ENCODE measurements at places on chromosomes 16 and 17.
A peak's percentile ranks its signal among the peaks of the same experiment; 100 is the strongest.

- DNase-seq = no peak
Measured at GRCh38 chr16:56506941-56507340, 12.9 kb downstream of the BBS2 start.

DNA sequence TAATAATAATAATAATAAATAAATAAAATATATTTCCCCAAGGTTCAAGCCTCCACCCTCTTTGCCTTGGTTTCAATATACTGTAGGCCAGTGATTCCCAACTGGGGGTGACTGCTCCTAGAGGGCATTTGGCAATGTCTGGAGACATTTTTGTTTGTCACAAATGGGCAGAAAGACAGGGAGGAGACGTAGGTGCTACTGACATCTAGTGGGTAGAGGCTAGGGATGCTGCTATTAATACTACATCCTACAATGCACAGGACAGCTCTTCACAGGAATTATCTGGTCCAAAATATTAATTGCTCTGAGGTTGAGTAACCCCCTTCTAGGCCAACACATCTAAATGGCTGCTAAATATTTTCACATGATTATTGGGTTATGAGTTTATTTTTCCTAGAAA lies 12.8 kb upstream of the PRR14 start:
- peak; percentile 49 for DNase-seq

- DNase-seq = no peak
Measured at GRCh38 chr17:6245301-6246177, 175.4 kb downstream of the WSCD1 start.

DNA sequence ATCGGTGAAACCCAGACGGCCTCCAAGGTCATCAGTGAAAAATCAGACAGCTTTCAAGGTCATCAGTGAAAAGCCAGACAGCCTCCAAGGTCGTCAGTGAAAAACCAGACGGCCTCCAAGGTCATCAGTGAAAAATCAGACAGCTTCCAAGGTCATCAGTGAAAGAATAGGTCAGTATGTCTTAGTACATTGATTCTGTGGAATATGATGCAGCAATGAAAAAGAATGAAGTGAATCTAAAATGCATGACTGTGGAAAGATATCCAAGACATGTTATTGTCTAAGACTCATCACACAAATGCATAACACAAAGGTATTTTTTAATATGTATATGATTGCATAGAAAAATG lies 72.5 kb downstream of the CMIP start:
- no peak for DNase-seq

DNA sequence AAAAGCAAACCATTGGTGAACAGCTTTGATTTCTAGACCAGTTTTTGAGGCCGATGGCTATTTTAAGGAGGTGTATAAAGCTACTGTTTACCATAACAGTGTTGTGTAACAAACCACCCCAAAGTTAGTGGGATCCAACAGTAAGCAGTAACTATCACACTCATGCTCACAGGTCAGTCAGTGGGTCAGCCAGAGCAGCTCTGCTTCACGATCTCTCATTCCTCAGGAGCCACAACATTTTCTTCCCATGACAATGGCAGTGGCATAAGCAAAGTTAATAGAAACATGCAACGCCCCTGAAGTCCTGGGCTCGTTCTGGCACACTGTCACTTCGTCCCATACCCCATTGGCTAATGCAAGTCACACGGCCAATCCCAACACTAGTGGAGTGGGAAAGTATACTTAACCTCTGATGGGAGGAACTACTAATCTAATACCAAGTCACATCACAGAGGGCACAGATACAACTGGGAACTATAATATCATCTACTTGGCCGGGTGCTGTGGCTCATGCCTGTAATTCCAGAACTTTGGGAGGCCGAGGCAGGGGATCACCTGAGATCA lies 28.0 kb upstream of the B4GALNT2 start:
- no peak for DNase-seq

DNA sequence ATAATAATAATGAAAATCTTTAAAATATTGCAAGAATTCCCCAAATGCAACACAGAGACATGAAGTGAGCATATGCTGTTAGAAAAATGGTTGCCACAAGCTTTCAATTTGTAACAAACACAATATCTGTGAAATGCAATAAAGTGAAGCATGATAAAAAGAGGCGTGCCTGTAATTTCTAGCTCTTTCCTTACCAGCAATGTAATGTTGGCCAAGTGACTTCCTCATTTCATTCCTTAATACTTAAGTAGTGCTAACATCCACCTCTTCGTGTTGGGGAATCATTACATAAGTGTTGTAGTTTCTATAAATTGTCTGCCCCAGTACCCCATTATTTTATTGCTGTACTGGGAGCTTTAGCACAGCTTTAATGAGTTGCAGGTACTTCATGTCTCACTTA lies 1192.0 kb upstream of the CDH8 start:
- DNase-seq = no peak

DNA sequence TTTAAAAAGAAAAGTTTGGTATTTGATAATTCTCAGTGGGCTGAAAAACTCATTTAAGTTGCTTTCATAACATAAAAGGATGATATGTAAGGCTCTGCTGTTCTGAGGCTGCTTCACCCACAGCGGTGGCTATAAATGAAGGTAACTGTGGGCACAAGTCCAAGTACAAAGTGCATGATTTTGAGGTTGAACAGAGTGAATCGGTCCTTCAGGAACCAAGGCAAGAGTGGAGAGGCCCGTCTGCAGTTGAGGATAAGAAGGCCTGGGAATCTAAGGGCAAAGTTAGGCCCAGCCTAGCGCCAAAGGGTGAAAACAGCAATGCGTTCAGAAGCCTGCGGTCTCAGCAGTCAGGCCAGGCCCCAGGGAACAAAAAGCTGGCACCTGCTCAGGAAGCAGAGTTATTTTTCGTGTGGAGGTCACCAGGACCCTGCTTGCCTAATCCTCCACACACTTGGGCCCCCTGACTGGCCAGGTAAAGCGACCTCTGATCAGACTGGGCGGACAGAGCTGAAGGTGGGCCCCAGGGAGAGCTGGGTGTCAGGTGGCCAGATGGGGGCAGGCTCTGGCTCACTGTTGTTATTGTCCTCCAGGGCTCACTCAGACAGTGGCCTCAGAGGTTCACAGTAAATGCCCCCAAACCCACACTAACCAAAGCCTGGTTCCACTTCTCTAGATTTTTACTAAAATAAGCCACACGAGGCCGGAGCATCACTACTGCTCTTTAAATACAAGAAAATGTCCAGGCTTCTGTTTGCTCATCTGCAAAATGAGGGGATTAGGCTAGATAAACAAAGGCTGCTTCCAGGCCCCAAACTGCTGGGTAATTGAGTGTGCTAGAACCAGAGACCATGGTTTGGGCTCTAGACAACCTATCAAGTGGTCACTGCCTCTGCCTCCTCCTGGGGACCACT lies 46.5 kb downstream of the TEX2 start:
- peak; percentile 27 for DNase-seq

- DNase-seq = no peak
Measured at GRCh38 chr17:74408262-74408661, 23.6 kb upstream of the GPRC5C start.

GRCh38 chr17:68248199-68248825 lies 469 bp downstream of the AMZ2 start:
- DNase-seq = peak; percentile 15

GRCh38 chr16:749010-749409 lies 8.2 kb upstream of the CIAO3 start:
- no peak for DNase-seq

DNA sequence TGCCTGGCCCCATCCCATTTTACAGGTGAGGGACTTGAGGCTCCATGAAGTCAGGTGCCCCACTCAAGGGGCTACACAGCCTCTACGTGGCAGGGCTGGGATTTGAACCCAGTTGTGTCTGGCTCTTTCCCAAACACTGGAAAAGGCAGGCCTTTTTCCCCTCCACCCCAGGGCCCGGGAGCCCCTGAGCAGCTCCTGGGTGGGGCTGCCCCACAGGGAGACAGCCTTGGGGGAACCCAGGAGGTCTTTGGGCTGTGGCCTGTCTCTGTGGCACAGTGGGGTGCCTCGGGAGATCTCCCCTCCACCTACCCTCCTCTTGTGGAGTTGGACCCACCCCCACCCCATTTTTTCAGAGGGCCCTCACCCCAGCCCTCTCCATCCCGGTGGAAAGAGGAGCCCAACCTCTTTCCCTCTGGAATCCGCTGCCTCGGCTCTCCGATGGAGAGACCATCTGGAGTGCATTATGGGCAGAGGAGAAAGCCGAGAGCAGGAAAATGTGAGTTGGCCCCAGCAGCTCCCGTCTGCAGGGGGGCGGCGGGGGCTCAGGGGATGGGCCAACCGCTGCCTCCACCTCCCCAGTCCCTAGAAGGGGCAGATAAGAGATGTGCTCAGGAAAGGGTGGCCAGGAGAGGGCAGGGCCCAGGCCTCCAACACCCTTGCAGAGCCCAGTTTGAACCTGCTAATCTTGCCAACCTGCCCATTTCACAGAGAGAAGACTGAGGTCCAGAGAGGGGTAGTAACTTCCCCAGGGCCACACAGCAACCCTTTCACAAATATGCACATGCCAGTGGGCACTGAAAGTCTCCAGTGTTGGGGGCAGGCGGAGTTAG lies 15.4 kb upstream of the TMEM92 start:
- DNase-seq = no peak

DNA sequence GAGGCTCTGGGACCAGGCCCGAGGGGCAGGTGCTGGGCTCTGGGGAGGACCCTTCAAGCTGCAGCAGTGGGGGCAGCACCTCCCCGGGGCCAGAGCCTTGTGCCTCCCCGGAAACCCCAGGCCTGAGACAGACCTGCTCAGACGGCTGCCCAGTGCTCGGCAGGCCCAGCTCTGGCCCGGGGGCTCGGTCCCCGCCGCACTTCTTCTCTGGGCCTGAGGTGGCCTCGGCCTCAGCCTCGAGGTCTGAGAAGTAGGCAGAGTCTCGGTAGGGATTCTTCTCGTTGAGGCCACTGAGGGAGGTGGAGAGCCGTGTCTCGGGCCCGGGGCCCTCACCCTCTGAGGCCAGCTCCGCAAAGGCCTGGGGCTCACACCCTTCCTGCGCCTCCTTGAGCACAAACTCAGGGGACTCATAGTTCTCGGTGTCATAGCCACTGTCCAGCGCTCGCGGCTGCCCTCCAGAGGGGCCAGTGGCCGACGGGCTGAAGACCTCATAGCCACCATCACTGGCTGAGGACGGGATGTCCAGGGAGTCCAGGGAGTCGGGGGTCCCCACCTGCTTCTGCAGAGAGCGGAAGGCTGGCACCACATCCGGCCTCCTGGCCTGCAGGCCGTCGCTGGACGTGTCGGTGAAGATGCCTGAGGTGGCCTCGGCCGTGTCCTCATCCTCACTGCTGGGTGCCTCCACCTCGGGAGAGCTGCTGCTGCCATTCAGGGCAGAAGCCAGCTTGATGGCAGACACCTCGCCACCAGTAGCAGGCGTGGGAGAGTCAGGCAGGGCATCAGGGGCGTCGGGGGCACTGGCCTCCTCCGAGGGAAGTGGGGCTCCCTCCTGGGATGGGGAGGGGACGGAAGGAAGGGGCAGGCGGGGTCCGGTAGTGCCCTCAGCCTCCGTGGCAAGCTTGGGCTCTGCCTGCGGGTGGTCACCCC lies 44.3 kb upstream of the PVALEF start:
- DNase-seq = no peak

DNA sequence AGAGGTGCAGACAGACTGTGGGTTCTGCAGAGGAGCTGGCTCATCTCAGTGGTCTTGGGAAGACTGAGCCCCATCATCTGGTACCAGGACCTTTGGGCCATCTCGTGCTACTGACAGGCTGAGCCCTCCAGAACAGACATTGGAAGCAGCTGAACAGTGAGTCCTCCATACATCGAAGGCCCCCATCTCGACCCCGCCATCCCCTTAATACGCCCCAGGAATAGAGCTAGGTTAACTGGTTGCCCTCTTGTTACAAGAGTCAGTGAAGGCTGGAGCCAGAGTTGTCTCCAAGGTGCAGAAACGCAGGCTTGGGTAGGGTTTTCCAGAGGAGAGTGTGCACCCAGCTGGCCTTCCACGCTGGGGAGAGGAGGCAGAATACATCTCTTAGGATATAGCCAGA lies 76.0 kb downstream of the N4BP1 start:
- DNase-seq = no peak

- DNase-seq = peak; percentile 2
Measured at GRCh38 chr16:50884066-50884860, 142.4 kb downstream of the CYLD start.

DNA sequence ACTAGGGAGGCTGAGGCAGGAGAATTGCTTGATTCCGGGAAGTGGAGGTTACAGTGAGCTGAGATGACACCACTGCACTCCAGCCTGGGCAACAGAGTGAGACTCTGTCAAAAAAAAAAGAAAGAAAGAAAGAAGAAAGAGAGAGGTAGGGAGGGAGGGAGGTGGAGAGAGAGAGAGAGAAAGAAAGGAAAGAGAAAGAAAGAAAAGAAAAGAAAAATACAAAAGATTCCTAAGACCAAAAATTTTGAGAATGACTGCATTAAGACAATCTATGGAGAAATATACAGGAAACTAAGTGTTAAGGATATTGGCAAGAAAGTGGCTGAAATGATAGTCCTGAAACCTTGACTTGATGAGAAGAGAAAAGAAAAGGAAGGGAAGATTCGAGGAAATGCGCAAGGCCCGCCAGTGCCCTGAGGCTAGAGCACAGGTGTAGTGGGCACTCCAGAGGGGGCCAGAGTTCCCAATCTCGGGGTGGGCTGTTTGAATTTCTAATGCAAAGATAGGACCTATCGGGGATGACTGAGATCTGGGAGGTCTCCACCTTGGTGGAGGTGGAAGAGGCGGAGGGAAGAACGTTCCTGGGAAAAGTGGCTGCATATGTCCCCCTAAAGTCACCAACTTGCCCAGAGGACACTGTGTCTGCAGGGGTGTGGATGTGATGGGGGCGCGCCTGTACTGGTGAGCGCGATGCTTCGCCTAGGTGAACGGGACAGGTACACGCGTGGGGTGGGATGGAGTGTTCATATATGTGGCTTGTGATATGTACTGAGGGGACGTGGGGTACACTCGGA lies 654 bp upstream of the SCNN1B start:
- no peak for DNase-seq

DNA sequence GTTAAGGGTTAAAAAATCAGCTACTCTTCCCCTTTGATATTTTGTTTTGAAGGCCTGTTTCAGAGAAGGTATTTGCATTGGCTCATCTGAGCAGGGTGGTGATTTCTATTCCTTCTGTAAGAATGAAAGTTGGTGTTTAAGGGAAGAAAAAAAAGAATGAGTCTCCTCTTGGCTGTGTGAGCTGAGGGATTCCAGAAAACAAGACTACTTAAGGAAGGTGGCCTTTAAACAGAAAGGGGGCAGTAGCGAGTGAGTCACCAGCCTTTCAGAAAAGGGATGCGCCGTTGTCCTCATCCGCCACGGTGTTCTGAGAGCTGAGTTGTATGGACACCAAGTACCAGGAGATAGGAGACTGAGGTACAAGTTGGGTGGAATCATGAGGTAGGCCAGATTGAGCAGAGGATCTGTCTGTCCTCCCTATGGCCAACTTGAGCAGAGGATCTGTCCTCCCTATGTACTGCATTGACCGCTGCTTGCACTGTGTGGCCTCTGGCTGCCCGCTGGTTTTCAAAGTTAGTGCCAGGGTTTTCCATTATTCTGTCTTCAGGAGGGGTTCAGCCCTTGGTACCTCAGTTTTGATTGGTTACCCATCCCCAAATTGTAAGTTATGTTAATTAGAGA lies 8.2 kb downstream of the PRKCA start:
- DNase-seq = no peak

GRCh38 chr17:2094891-2095535 lies 40.1 kb downstream of the HIC1 start:
- no peak for DNase-seq

- peak; percentile 71 for DNase-seq
Measured at GRCh38 chr17:81398176-81398831, 3.0 kb downstream of the BAHCC1 start.

GRCh38 chr17:21454441-21454840 lies 78.3 kb downstream of the KCNJ12 start:
- no peak for DNase-seq

- DNase-seq = no peak
Measured at GRCh38 chr16:89612415-89613166, 851 bp upstream of the DPEP1 start.

GRCh38 chr16:84324434-84325262 lies 30.0 kb downstream of the WFDC1 start:
- no peak for DNase-seq

All from HAP-1 (cell line).